ENCODE measurements at places on chromosomes 12 and 14.

GRCh38 chr14:55838529-55839052 is 258.6 kb downstream of the KTN1 start:
- DNase-seq = no peak
- no peaks in the 10 kb centered on the region for H3K36me3 ChIP-seq
- peaks cover 3% of the 10 kb centered on the region for H3K27me3 ChIP-seq
- no peak overlapping the region for H3K4me3 ChIP-seq
- H3K27ac ChIP-seq = no peak overlapping the region

DNA sequence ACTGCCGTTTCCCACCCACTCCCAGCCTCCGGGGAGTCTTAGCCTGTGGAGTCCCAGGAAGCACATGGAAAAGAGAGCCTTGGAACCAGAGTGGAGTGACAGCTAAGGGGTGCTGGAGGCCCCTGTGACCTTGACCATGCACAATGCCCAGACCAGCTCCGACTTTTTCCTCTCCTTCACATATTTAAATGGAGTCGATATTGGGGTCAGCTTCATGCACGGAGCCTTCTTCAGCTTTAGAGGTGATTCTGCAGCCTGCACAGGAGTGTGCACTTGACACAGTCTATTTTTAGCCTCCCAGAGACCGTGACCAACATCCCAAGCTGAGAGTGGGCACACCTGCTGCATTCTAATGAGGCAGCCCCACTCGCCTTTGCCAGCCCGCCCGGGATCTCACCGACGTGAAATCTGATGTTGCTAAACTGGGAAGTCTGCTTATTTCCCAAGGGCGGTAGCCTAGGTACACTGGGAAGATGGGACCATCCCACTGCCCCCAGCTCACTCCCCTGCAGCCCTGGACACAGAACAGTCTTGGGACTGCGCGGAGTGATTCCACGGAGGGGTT is 47.5 kb downstream of the PRMT8 start:
- H3K36me3 ChIP-seq = no peaks in the 10 kb centered on the region
- H3K27ac ChIP-seq = no peak overlapping the region
- peaks cover 19% of the 10 kb centered on the region for H3K27me3 ChIP-seq
- H3K4me1 ChIP-seq = peaks cover 10% of the 10 kb centered on the region
- no peak for DNase-seq

DNA sequence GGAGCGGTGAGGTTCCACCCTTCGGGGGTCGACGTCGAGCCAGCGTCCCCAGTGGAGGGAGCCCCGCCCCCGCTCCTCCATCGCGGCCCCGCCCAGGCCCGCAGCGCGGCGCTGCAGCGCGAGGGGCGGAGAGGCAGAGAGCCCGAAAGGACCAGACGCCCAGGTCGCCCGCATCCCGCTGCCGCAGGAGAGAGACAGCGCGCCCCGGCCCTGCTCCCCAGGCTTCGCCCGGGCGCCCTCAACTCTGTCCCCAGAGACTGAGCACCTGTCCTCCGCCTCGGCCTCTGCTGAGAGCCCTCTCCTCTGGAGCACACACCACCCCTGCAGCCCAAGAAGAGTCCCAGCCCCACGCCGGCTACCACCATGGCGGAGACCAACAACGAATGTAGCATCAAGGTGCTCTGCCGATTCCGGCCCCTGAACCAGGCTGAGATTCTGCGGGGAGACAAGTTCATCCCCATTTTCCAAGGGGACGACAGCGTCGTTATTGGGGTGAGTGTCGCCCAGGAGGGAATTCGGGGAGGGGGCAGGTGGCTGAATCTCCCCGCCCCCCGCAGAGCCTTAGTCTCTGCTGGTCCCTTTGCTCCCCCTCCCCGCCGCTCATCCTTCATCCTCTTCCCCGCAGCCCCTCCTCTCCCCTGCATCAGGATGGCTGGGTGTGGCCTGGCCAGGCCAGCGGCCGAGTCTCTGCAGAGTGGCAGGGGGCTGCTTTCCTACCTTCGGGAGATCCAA is at the start of gene KIF5A:
Gene KIF5A (plus strand): TSS at position 136 of the 732 bp plus-strand sequence. CDS start 228 bp downstream, at position 364.
- no peak within 1 kb of the TSS for H3K27ac ChIP-seq
- peaks cover 79% of the 10 kb centered on the region for H3K27me3 ChIP-seq
- DNase-seq = peak; percentile 42
- H3K4me1 ChIP-seq = peaks cover 16% of the 10 kb centered on the region
- H3K4me3 ChIP-seq = peak within 1 kb of the TSS; percentile 58

DNA sequence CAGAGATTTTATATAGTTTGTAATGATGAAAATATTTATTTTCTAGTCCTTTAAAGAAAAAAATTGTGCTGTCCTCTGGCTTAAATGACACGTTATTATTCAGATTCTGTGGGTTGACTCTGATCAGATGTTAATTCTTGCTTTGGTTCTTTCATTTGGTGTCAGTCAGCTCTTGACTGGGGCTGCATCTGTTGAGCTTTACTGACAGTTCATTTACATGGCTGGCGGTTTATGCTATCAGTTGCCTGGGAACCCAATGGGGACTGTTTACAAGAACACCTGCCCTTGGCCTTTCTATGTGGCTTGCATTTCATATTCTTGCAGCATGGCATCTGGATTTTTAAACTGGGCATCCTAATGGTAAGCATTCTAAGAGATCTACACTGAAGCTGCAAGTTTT is 667.1 kb upstream of the FBXO33 start:
- no peaks in the 10 kb centered on the region for H3K36me3 ChIP-seq
- H3K4me1 ChIP-seq = no peaks in the 10 kb centered on the region
- H3K27ac ChIP-seq = no peak overlapping the region
- no peaks in the 10 kb centered on the region for H3K27me3 ChIP-seq
- no peak overlapping the region for H3K4me3 ChIP-seq

DNA sequence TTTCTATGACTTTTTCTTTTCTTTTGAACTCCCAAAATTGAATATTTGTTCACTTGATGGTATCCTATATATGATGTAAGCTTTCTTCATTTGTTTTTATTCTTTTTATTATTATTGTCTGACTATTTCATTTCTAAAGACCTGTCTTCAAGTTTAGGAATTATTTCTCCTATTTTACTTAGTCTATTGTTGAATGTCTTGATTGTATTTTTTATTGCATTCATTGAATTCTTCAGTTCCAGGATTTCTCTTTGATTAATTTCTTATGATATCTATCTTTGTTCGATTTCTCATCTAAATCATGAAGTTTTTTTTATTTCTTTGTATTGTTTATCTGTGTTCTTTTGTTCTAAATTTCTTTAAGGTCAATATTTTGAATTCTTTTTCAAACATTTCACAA is 238.8 kb downstream of the TTC6 start:
- H3K27ac ChIP-seq = no peak overlapping the region
- no peak for DNase-seq
- no peak overlapping the region for H3K4me3 ChIP-seq
- no peaks in the 10 kb centered on the region for H3K27me3 ChIP-seq
- no peaks in the 10 kb centered on the region for H3K4me1 ChIP-seq

- peak overlapping the region; percentile 93 for H3K4me3 ChIP-seq
- peaks cover 18% of the 10 kb centered on the region for H3K27me3 ChIP-seq
- DNase-seq = peak; percentile 59
- H3K4me1 ChIP-seq = peaks cover 47% of the 10 kb centered on the region
These were observed 2.6 kb downstream of the BMP4 start for GRCh38 chr14:53953828-53954550.

DNA sequence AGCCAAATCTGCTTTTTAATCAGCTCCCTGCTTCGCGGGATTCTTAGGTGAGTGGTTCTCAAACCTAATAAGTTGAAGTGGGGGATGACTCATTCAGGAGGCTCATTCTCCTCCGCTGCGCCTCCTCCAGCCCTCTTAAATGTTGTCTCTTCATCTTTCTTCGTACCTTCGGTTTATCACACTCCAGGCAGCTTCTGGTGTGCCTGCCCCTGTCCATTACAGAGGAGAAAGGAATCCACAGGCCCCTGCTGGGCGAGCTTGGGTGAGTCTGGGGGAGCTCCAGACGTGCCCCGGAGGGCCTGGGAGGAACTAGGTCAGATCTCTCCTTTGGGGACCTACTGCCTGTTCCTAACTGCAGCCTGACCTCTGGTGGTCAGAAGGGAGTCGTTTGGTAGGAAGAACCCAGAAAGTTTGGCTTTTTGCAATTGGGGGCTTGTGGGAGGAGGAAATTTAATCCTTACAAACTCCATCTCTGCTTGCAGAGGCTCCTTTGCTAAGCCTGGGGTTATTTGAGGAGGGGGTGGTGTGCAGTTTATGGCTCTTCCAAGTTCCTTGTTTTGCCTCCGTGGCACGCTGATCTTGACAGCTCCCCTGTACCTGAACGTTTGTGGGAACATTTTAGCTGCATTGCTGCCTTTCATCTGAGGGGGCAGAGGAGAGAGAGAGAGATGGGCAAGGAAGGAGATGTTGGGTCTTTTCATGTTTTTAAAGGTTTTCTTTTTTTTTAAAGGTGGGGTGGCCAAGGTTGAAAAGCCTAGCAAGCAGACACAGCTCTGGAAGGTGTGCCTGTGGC is 84.1 kb upstream of the GNG2 start:
- H3K4me1 ChIP-seq = peaks cover 9% of the 10 kb centered on the region
- no peak for DNase-seq
- H3K27ac ChIP-seq = no peak overlapping the region
- peaks cover 4% of the 10 kb centered on the region for H3K27me3 ChIP-seq

DNA sequence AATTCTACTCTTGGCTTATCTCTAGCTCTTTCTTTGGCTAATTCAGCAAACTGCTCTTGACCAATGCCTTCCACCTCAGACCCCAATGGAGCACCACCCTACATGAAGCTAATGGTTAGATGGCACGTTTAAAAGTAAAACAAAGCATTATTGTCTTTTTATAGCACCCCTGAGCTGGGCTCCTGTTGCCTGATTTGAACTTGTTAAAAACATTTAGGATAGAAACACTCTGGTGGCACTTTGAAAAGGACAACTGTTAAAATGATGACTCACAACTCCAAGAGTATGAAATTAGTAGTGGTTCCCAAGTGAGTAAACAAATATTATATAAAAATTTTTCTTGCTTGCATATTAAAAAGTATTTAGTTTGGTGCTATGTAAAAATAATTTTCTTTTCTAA is 299.6 kb upstream of the DCN start:
- H3K4me1 ChIP-seq = peaks cover 2% of the 10 kb centered on the region
- no peak overlapping the region for H3K4me3 ChIP-seq
- H3K36me3 ChIP-seq = no peaks in the 10 kb centered on the region
- no peak for DNase-seq
